Hindlimb muscle (tissue), 1 donor: ENCODE measurements at places on chromosomes 3 and 15.

- DNase-seq: no peak
These were observed 244.4 kb downstream of the SOX2 start for GRCh38 chr3:181956122-181956521.

DNA sequence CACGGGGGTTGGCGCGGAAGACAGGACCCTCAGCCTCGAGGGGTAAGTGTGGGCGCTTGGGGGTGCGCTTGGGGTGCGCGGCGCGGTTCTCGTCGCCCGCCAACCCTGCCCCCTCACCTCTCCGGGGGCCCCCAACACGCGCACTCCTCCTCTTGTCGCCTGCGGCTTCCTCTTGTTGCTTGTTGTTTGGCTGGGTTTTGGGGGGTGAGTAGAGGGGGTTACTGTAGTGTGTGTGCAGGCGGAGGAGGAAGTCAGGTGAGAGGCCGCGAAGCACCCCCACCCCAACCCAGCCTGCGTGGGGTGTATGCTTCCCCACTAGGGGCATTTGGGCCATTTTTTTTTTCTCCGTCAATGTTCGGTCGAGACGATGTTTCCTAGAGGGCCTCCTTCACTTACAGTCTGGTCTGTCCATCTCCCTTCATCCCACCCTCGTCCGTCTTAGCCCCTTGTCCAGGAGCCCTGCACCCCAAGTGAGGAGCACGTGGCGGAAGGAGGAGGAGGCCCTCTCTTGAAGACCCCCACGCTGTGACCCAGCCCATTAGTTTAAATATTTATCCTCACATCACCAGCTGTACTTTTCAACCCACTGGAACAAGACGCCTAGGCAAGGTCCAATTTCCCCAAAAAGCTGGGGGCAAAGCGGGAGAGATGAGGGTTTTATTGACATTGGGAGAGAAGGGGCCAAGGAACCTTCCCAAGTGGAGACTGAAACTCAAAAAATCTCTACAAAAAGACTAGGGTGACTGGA, 20.4 kb upstream of the SATB1 start:
- DNase-seq: peak; percentile 11

GRCh38 chr3:29610781-29611180, 329.9 kb downstream of the RBMS3 start:
- DNase-seq: no peak

DNA sequence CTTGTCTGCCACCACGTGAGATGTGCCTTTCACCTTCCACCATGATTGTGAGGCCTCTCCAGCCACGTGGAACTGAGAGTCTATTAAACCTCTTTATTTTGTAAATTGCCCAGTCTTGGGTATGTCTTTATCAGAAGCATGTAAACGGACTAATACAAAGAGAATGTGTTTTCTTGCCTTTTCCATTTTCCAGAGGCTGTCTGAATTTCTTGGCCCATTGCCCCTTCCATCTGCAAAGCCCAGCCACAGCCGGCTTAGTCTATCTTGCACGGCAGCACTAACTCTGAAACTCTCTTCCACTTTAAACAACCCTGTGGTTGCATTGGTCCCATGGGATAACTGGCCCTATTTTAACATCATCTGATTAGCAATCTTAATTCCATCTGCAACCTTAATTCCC, 215.3 kb downstream of the LRTM1 start:
- DNase-seq: peak; percentile 60

DNA sequence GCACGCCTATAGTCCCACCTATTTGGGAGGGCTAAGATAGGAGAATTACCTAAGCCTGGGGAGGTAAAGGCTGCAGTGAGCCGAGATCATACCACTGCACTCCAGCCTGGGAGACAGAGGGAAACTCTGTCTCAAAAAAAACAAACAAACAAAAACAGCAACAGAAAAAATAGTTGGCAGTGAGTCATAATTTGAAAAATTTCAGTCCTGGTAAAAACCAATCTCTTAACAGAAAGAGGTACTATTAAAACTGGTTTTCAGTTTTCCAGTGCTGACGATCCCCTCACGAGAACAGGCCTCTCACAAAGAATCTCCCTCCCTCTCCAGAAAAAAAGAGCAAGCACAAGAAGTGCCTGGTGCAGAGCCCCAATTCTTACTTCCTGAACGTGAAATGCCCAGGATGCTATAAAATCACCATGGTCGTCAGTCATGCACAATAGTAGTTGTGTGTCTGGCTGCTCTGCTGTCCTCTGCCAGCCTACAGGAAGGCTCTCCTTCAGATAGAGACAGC, 22.8 kb upstream of the MAP4 start:
- no peak for DNase-seq

GRCh38 chr15:43516185-43516584, 1.2 kb upstream of the MAP1A start:
- DNase-seq: peak; percentile 23

DNA sequence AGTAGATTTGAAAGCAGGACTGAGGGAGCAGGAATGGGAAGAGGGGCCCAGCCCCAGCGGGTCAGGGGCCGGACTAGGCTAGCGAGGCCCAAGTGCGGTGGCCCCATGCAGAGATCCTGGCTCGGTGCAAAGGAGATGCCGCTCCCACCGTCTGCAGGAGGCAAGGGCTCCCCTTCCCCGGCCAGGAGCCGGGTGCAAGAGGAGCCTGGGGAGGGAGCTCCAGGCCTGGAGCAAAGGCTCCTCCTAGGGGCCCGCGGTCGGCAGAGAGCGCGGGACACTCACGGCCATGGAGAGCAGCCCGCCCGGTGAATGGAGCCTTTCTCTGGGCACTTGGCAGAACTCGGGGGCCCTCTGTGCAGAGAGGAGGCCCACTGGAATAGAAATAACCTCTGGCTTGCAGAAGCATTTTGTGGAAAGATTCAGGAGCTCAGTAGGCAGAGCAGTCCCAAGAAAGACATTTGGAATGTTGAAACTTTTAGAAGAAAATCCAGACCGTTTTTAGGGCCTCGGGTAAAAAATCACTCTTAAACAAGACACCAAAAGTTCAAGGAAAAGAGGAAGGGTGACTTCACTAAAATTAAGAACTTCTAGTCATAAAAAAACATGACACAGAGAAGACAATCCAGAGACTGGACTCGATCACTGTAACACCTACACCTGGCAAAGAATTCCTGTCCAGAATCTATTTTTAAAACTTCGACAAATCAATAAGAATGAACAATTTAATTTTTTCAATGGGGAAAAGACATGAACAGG, 43.0 kb upstream of the USP3 start:
- no peak for DNase-seq

GRCh38 chr3:29280404-29281093, at the start of gene RBMS3:
RBMS3 (plus strand) TSS chr3:29281071.
- peak; percentile 95 for DNase-seq

DNA sequence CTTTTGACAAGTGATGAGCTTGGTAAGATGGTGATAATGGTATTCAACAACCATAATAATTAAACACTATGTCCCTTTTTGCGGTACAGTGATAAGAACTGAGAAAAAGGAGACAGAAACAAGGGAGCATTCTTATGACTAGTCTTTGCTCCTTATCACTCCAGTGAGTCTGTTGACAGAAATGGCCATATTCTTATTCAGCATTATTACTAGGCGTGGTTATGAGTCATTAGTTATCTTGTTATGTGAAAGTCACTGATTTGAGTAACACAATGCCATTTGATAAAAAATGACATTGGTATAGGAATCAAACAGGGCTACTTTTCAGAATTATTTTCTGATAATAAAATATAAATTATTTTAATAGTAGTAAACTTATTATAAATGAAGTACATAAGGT, 193.5 kb downstream of the C3orf38 start:
- DNase-seq: no peak

DNA sequence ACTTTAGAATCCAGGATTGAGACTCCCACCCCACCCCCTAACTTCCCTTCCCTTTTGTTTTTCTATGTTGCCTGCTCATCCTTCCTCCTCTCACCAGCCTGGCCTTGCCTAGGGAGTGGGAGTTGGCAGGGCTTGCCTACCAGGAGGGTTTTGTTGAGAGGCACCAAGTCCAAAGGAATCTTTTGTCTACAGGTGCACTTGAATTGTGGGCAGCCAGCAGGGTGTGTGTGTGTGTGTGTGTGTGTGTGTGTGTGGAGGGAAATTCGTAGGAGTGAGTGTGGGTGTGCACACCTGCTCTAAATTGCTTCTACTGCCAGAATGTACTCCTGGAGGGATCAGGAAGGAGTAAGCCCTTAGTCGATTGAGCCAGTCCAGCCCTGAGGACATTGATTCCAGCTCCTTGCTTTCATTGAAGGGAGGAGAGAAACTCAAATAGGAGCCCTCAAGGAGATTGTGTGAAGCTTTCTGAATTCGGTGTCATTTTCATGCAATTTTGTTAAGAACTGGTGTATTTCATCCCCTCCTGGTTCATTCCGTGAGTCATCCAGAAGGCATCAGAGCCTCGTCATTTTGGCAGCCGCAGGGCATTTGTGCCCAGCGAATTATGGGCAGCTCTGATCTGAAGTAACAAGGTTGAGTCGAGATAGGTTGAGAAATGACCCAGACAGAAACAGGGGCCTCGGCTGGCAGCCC, 112.1 kb downstream of the SLCO3A1 start:
- DNase-seq: no peak

DNA sequence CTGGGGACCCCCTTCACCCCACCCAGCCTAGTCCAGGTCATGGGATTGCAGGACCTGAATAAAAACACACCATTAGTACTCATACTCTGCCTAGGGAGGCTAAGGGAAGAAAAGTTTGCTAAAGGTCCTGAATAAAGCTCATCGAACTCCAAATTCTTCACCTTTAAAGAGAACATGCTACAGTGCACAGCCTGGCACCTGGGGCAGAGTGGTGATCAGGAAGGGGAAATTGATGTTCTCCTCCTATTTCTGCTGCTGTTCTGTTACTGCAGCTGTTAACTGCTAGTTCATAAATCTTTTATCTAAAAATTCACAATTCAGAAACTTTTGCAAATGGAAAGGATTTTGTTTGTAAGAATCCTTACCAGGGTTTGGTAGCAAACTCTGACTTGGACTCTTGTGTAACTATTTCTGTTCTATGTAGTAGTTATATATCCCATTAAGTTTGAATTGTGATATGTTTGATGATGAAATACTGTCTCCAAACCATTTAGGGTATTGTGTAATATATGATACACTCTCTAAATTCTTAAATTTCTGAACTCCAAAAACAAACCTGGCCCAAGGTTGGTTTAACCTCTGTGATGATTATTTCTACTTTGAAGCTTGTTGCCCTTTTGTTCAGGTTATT, 27.9 kb downstream of the MCTP2 start:
- no peak for DNase-seq

- no peak for DNase-seq
These were observed 48.7 kb downstream of the FBN1 start for GRCh38 chr15:48596841-48597240.

- DNase-seq: no peak
These were observed 27.9 kb upstream of the TGFBR2 start for GRCh38 chr3:30578479-30578878.

GRCh38 chr3:29186982-29187725, 93.7 kb upstream of the RBMS3 start:
- no peak for DNase-seq

DNA sequence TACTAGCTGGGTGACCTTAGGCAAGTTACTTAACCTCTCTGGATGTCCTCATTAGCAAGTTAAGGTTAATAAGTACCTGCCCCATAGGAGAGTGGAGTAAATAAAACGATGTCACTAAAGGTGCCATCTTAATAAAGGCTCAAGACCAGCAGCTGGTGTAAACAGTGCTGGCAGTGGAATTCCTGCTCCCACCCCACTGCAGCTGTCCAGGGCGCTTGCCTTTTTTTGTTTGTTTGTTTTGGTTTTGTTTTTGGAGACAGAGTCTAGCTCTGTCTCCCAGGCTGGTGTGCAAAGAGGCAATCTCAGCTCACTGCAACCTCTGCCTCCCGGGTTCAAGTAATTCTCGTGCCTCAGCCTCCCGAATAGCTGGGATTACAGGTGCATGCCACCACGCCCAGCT, 28.9 kb downstream of the IDH3A start:
- no peak for DNase-seq

DNA sequence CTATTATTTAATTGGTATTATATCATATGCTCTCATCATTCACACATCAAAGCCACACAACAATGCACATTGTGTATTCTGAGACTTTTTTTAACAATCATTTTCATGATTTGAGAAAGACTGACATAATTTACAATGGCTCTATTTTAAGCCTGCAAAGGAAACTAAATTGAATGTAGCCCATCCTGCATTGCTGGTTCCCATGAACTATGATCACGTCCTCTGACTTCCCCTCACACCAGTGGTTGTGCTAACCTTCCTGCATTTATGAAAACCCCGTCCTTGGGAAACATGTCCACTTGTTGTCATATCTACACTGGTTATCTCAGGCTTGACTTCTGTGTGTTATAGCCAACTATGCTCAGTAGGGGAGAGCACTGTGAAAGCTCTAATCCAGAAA, 546.2 kb downstream of the MECOM start:
- DNase-seq: no peak

- DNase-seq: no peak
These were observed 41.7 kb upstream of the SPSB4 start for GRCh38 chr3:141009496-141009895.

- no peak for DNase-seq
These were observed 10.8 kb upstream of the TSEN2 start for GRCh38 chr3:12473511-12473910.
